Stimulated activated CD8-positive, alpha-beta memory T cell treated with anti-CD3 and anti-CD28 coated beads, Interleukin-4, amount 100 ng/mL, for 4 hours (primary cell): ENCODE measurements at places on chromosomes 6 and 20.

DNA sequence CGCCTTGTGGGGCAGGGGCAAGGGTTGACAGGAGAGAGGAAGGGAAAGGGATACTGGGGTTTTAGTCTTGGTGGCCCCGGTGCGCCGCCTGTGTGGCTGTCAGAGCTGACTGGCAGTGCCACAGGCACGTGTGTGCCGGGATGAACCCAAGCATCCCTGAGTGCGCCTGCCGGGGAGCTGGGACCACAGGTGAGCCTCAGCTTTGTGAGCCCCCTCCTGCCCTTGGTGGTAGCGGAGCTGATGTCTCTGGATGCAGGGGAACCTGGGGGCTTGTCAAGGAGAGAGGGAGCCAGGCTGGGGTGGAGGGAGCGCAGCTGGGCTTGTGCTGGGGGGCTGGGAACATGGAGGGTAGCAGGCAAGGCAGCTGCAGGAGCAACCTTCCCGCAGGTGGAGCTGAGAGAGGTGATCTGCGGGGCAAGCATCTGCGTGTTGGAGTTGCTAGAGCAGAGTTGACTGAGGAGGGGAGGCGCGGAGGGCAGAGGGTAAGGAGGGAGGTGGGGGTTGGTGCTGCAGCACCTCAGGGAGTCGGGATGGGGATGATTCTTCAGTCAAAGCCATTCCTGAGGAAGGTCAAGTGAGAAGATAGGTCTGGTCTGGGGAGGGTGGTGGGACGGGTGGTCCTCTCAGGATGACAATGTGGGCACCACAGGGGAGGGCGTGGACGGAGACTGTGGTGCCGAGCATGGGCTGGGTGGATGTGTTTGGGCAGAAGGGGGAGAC, 28.1 kb downstream of the PYGB start:
- no peak for DNase-seq

GRCh38 chr20:21099751-21100577, 6.2 kb downstream of the LINC00237 start:
- no peak for DNase-seq

- DNase-seq, result no peak
Measured at GRCh38 chr6:167505782-167506181, 180.9 kb downstream of the TTLL2 start.

DNA sequence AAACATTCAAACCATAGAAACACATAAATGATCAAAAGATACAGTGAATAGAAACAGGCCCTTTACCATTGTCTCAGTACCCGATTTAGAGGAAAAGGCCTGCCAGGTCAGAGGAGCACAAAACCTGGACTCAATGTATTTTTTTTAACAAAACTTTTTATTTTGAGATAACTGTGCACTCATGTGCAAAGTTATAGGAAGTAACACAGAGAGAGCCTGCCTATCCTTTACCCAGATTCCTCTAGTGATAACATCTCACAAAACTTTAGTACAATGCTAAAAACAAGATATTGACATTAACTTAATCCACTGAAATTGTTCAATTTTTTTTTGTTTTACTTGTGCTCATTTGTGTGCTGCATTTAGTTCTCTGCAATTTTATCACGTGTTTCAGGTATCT, 36.8 kb upstream of the SAMD3 start:
- no peak for DNase-seq

GRCh38 chr6:158338311-158339112, 26.2 kb downstream of the TULP4 start:
- DNase-seq, result no peak

- no peak for DNase-seq
Measured at GRCh38 chr20:63097336-63097831, 90.6 kb upstream of the BHLHE23 start.

- DNase-seq, result no peak
Measured at GRCh38 chr6:148720406-148720805, 26.4 kb upstream of the UST start.

DNA sequence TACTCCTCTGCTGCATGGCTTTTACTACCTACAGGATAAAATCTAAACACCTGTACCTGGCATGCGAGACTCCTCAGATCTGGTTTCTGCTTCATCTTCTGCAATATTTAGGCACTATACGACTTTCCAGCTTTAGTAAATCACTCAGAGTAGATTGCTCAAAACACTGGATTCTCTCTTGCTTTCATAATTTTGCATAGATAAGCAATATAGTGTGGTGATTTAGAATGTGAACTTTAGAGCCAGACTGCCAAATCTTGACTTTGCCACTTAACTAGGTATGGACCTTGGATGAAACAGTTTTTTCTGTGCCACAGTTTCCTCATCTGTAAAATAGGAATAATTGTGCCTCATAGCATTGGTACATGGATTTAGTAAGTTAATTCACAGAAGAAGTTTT, 28.9 kb downstream of the CEP57L1 start:
- no peak for DNase-seq

DNA sequence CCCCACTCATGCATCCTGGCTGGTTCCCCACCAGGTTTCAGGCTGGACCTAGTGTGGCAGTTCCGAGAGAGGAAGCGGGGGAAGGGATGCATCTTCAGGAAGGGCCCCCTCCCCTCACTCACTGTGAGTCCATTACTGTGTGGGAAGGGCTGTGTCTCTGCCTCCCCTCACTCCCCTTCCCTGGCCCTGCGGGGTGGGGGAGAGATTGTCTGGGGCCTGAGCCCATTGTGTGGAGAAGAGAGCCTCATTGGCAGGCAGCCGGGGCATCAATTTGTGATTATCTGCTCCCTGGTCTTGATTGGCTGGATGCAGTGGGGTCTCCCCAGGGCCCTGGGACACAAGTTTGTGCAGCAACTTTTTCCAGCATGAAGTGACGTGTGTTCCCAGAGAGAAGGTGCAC, 4.1 kb upstream of the MYT1 start:
- DNase-seq, result no peak

GRCh38 chr6:28080631-28081485, 490 bp downstream of the ZNF165 start:
- peak; percentile 80 for DNase-seq

DNA sequence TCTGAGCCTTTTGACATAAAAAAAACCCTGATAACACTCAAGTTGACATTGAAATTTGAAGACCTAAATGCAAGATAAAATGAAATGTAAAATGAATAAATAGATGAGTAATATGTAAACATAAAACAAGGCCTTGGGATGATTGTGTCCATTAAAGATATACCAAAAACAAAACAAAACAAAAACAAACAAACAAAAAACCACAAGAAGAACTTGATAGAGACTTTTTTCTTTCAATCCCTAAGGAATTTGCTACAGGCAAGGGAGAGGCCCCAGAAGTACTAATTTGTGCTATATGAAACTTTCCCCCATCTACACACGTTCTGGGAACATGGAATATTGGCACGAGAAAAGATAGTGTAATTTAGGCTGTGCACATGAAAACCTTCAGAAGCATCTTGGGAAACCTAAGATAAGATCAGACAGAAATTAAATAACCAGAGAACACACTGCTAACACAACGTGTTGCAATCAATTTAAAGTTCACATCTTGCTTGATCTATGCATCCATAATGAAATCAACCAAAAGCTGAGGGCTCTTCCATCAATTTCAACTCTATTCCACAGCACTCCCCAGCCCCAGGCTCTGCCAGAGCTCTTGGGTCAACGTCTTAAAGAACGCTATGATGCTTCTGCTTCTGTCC, 201.1 kb upstream of the RREB1 start:
- no peak for DNase-seq

DNA sequence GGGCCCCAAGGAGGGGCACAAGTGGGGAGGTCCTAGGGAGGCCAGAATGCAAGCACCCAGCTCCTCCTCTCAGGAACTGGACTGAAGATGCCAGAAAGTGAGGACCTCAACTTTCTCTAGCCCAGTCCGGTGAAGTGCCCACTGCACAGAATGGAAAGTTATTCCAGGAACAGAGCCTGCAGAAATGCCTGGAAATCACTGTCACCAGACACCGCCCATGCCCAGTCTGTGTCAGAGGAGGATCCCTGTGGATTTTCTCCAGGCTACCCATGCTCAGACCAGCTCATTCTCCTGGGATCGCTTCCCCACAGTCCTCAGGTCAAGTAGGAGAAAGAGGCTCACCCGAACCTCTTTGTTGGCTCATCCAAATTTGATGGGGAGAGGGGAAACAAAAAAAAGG, 6.5 kb downstream of the PRPH2 start:
- no peak for DNase-seq

GRCh38 chr6:81978230-81978629, 225.7 kb upstream of the TENT5A start:
- DNase-seq, result no peak

GRCh38 chr6:47451162-47451561, 26.4 kb upstream of the CD2AP start:
- DNase-seq, result no peak

- no peak for DNase-seq
Measured at GRCh38 chr20:63795178-63795830, 35.8 kb downstream of the ZBTB46 start.

DNA sequence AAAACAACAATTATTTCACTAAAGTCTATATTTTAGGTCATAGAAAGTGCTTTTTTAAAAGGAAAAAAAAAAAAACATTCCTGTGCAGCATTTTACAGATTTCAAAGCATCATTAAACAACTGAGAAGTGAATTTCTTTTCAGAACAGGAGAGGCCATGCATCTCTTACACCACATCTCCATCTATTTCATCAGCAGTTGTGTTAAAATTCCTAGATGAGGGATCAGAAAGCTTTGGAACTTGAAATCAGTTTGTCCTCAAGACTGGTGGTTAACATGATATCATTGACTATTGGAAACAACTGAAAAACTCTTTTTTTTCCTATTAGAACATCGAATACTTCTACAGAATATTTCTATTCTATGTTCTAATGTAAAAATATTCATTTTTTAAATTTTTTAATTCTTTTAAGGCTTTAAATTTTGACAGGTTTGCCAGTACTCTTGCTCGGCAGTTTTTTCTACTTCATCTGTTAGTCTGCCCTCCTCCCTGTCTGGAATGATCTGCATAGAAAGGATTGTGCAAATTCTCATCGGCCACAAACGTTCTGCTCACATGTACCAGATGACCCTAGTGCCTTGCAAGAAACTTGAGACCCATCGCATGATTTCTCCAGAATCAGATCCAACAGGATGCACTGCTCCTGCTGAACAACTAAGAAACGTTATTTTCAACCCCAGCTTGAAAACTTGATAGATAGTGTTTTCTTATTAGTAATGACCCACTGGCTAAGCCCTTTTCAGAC, 411.0 kb upstream of the AGPAT4 start:
- no peak for DNase-seq

GRCh38 chr6:30915591-30915946, 1.5 kb downstream of the VARS2 start:
- no peak for DNase-seq

GRCh38 chr6:146153040-146153758, 124.3 kb downstream of the GRM1 start:
- DNase-seq, result no peak

GRCh38 chr6:20126102-20126752, 86.0 kb downstream of the MBOAT1 start:
- no peak for DNase-seq

GRCh38 chr6:45699663-45700062, 316.0 kb downstream of the CLIC5 start:
- DNase-seq, result no peak

DNA sequence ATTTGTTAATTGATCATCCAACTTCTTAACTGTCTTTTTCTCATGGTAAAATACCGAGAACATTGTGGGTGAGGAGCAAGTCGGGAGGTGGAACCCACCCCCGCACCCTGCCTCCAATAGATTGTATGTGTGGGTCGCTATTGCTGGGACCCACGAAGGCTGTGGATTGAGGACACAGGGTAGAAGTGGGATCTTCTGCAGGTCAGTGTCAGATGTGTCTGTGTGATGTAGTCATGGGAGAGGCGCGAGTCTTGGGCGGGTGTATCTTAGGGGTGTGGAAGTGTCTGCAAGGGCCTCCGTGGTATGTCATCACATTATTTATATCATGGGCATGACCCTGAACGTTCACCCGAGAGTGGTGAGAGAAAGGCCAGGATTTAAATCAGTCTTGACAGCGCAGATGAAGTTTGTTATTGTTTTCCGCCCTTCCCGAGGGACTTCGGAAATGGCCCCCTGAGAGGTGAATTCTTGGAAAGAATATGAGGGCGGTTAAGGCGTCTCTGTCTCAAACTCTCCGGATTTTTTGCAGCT, 472 bp upstream of the PAQR8 start:
- DNase-seq, result no peak

- no peak for DNase-seq
Measured at GRCh38 chr6:121767211-121767610, 331.8 kb downstream of the GJA1 start.

DNA sequence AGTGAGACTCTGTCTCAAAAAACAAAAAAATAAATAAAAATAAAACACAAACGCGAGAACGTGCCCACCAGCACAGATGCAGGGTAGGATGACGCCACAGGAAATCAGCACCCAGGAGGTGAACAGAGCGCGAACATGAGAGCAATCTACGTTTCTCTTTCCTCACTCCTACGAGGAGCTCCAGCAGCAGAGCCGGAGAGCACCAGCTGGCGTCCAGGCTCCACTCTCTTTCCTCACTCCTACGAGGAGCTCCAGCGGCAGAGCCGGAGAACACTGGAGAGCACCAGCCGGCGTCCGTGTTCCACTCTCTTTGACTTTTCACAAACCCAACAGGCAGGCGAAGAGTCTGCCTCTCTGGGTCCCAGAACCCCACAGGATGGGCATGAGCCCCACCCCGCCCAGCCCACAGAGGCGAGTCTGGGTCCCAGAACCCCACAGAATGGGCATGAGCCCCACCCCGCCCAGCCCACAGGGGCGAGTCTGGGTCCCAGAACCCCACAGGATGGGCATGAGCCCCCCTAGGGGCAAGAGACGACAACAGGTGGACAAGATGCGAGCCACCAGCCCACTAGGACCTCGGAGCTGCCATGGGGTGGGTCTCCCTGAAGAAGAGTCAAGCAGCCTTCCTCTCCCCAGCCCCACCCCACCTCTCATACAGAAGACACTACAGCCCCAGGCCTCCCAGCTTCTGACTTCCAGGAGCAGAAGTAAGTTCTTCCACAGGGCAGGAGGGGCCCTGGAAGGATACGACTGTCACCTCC, 20.2 kb downstream of the ZBTB46 start:
- no peak for DNase-seq

GRCh38 chr20:4563534-4563933, 158.2 kb upstream of the PRND start:
- DNase-seq, result no peak
